ENCODE measurements at places on chromosomes 6 and 20.

DNA sequence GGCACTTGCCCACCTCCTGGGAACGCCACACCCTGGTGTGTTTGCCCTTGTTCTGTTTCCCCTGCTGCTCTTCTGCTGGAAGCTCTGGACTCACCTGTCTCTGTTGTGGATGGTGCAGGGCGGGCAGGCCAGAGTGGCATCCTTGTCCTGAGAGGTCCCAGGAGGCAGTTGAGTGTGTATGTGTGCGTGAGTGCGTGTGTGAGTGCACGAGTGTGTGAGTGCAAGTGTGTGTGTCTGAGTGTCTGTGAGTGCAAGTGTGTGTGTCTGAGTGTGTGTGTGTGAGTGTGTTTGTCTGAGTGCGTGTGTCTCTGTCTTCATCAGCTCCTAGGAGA, 12.2 kb downstream of the IGF2R start:
- DNase-seq = no peak

GRCh38 chr6:163739966-163740365, 325.4 kb downstream of the QKI start:
- no peak for DNase-seq

- DNase-seq = no peak
Observed at GRCh38 chr6:125753218-125753936, 3.9 kb downstream of the HEY2 start.

- DNase-seq = no peak
Observed at GRCh38 chr6:168590406-168590805, 149.4 kb downstream of the SMOC2 start.

DNA sequence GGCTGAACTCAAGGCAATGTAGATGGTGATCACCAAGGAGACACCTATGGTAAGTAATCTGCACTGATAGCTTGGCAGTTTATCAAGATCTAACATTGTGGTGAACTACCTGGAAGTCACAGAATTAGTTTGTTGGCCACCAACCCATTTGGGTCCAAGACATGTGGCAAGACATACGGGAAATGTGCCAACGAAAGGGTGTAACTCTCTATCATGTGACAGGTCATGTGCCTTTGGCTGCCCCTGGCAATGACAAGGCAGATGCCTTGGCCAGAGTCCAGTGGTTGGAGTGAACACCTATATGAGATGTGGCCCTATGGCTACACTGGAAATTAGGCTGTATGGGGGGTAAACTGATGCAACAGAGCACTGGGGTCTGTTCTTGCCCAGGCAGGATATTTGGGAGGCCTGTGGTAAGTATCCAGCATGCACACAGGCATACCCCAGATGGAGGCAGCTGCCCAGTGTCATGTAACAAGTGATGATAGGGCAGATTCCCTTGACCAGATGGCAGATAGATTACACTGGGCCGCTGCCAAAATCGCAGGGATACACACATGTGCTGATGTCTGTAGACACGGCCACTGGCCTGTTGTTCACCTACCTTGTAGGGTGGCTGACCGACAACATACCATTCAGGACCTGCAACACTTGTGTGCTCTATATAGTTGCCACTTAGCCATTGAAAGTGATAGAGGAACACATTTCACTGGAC, 35.5 kb upstream of the HSF2 start:
- no peak for DNase-seq

DNA sequence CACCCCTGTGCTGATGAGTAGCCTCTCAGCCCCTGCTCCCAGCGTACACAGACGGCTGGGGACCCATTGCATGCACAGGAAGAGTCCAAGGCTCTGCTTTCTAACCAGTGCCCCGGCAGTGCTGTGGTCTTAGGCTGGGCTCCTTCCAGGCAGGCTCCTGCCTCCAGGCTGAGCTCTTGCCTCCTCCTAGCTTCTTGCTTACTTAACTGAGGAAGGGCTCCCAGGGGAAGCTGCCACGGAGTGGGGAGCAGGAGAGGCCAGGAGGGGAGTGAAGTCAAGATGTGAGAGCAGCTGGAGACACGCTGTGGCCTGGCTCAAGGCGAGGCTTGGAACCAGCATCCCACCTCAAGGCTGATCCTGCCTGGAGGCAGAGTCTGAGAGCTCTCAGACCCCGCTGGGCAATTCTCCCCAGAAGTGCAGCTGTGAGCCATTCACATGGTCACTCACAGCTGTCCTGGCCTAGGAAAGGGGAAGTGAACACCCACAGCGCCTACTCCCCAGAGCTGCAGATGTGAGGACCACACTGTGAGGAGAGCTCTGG, 141.0 kb downstream of the TBXT start:
- DNase-seq = no peak

DNA sequence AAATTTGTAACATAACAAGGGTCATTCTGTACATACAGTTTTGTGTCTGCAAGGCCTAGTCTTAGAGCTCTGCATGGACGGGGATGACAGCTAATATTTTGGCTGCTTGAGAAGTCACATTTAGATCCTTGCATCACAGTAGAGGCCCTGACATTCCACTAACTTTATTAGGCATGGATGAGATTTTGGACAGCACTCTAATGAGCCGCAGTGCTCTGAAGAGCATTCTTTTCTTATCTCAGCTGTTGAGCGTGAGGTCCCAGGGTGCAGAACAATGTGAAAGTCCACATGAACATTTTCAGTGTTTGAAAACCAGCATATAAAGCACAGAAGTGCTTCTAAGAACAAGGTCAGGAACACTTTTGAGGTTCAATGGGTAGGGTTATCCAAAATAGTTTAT, 58.9 kb downstream of the IPCEF1 start:
- no peak for DNase-seq

- DNase-seq = no peak
Observed at GRCh38 chr6:159080217-159080976, 35.6 kb upstream of the TAGAP start.

DNA sequence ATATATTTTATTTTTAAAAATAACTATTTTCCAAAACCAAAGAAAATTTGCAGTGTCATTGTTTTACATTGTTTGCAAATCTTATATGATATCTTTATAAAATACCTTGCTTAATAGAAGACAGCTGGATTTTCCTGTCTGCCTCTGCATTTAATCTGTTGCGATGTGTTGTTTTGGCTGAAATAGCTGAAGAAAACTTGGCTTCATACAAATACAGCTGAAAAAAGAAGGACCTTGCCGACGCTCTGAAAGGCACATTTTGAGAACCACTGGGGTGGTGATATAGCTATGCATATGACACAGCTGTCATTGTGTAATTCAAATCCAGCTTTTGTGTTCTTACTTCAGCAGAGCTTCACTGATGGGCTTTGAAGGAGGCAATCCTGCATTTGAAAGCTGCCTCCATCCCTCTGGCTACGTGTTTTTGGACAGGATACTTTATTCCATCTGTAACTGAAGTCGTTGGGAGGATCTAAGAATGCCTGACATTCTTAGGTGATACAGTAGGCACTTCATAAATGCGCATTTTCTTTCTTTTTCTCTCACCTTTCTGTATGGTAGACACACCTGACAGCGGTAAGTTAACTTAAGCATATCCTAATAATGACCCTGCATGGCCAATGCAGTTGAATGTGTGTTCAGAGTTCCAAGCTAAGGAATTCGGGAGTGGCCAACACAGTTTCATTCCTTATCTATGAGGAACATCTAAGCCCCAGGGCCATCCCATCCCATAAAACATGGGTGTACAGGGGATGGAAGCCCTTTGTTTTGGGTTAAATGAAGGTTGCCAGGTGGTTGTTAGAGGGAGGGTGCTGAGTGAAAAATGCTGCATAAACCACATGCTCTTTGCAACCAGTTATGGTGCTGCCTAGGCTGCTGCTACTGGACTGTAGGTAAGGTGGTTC, 213.0 kb downstream of the TFAP2A start:
- no peak for DNase-seq

DNA sequence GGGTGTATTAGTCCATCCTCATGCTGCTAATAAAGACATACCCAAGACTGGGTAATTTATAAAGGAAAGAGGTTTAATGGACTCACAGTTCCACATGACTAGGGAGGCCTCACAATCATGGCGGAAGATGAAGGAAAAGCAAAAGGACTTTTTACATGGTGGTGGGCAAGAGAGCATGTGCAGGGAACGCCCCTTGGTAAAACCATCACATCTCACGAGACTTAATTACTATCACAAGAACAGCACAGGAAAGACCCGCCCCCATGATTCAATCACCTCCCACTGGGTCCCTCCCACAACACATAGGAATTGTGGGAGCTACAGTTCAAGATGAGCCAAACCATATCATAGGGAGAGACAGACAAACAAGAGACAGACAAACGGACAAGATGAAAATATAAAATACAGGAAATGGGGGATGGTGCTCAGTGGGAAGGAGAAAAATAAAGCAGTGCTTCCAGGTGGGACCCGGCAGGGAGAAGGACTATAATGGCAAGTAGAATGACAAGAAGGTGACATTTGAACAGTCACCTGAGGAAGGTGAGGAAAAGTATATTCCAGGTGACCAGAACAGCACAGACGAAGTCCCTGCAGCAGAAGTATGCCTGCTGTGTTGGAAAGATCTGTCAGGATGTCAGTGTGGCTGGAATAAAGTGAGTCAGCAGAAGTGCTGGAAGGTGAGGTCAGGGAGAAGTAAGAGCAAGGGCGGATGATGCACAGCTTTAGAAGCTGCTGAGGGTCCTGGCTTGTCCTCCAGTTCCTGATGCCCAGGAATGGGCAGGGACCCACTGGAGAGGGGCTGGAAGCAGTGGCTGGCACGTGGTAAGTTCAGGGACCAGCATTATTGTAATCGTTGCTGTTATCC, 61.1 kb downstream of the SLC2A10 start:
- DNase-seq = no peak

DNA sequence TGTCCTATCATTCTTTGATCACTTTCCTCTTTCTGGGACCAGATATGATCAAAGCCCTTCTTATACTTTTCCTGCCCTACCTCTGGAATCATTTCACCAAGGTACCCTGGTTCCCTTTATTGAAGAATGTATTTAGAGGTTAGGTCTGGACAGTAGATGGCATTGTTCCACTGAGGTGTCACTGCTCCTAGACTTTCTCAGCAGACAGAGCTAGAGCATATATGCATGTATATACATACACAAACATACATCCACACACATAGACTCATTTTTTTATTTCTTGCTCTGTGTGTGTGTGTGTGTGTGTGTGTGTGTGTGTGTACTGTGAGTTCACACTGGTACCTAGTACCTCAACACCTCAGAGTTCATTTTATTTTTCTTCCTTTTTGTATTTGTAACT, 40.9 kb downstream of the PTPRA start:
- DNase-seq = no peak

DNA sequence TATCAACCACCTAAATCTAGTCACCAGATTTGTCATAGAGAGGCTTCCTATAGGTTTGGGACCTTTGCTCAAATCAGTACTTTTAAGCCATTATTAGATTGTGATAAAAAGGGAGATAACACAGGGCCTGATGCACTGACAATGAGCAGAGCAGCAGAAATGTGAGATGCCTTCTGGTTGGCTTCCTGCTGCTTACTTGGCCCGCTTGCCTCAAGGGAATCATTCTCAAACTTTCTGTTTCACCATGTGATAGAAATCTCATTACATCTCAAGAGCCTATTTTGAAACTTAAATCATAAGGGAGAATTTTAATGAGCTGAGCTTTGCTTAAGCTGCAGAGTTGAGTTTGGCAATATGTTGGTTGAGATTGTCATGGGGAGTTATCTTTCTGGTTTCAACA, 606.0 kb downstream of the DHX35 start:
- DNase-seq = no peak

GRCh38 chr6:3418496-3419060, 38.3 kb downstream of the SLC22A23 start:
- no peak for DNase-seq

DNA sequence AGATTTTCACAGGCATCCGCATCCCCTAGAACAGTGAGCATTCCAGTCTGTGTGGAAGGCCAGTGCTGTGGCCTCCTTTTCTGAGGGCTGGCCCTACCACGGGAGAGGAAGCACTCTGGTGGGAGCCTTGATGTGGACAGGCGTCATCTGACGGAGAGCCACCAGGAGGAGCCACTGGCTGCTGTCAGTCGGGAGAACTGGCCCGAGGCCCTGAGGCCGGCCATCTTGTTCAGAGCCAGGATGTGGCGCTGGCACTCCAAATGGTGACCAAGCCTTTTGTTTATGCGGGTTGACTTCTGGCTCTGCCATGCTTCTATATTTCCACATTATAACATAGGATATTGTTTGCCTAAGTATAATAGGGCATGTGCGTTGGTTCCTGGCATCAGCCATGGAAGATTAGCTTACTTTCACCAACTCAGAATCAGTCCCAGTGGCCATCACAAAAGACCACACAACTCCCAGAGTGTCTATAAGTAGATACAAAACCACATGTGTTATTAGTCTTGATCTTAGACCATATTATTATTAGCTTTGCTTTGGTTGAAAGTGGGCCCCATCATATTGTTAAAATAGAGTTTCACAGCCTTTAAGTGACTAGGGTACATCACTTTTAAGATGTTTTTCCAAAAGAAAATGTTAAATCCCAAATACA, 273.9 kb upstream of the TAB2 start:
- no peak for DNase-seq

GRCh38 chr20:62702895-62703852, 5.5 kb upstream of the NTSR1 start:
- DNase-seq = no peak

DNA sequence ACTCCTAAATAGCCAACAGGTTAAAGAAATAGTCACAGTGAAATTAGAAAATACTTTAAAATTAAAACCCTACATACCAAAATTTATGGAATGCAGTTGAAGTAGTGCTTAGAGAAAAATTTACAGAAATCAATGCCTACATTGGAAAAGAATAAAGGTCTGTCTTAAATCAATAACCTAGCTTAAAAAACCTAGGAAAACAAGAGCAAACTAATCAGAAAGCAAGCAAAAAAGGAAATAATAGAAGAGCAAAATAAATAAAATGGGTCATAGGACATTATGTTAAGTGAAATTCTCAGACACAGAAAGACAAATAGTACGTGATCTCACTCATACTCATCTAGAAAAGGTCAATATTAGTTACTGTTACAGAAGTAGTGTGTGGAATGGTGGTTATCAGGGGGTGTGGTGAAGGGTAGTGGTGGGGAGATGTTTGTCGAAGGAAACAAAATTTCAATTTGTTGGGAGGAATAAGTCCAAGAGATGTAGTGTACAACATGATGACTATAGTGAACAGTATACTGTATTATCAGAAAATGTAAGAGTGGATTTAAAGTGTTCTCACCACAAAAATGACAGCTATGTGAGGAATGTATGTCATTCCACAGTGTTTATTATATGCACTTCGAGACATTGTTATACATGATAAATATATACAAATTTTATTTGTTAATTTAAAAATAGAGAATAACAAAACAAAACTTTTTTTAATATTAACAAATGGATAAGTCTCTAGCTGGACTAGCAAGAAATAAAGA, 423.6 kb downstream of the CDH26 start:
- no peak for DNase-seq

GRCh38 chr6:15421945-15422733, 176.3 kb downstream of the JARID2 start:
- DNase-seq = no peak

DNA sequence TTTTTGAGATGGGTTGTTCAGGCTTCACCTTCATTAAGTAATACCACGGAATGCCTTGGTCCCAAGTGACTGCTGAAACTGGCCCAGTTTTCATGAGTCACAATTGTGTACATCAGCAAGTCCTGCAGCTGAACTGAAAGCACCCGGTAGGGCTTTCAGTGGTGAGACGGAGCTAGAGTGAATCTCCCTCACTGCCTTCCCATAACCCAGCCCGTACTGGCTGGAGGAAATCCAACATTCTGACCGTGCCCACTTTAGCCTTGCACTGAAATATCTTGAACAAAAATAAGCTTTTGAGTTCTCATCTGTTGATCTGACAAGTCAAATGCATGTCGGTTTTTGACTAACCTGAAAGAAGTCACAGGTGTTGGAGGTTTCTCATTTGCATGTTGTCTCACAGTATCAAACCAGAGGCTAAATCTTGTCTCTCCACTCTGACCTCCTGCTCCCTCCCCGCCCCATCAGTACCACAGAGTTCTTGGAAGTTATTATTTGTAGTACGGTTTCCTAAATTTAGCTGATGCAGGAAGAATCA, 35.9 kb downstream of the DUSP22 start:
- DNase-seq = no peak

All from cortex of kidney (tissue), 1 donor.